ENCODE measurements at places on chromosomes 12 and 14.

- no peak for DNase-seq
These were observed 194.0 kb downstream of the VRK1 start for GRCh38 chr14:96991226-96991625.

DNA sequence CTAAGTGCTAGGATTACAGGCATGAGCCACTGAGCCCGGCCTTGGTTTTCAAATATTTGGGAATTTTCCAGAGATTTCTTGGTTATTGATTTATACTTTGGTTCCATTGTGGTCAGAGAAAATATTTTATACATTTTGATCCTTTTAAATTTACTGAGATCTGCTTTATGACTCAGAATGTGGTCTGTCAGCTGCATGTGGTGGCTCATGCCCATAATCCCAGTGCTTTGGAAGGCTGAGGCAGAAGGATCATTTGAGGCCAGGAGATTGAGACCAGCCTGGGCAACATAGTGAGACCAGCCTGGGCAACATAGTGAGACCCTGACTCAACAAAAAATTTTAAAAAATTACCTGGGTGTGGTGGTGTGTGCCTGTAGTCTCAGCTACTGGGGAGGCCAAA, 49.8 kb downstream of the ADCK1 start:
- DNase-seq: no peak

DNA sequence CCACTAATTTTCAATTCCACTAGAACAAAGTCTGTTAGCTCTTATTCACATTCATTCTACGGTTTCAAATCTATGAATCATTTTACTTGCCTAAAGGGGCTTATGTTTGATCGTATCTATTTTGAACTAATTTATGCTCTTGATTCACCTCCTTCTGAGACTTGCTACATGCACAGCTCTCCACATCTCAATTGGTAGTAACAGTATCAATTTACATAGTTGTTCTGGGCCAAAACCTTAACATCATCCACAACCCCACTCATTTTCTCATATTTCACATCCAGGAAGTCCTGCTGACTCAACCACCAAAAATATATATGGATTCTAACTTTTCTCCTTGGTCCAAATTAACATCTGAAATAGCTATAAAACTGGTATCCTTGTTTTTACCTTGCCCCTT, 208.6 kb downstream of the RASSF9 start:
- DNase-seq: no peak

DNA sequence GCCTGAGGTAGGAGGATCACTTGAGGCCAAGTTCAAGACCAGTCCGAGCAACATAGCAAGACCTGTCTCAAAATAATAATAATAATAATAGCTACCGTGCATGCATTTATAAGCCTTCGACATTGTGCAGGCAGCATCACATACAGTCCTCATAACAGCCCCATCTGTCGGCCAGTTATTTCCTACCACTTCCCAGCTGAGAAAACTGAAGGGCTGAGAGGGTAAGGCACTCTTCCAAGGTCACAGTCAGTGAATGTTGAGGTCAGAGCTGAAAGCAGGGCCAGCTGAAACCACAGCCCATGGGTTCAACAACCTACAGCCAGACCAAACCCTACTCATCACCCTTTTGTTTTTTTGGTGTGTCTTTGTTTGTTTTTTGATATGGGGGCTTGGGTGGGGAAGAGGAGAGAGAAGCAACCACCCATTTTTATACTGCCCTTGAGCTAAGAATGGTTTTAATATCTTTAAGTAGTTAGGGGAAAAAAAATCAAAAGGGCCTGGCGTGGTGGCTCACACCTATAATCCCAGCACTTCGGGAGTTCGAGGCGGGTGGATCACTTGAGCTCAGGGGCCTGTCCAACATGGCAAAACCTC, 16.8 kb upstream of the ITPK1 start:
- peak; percentile 58 for DNase-seq

DNA sequence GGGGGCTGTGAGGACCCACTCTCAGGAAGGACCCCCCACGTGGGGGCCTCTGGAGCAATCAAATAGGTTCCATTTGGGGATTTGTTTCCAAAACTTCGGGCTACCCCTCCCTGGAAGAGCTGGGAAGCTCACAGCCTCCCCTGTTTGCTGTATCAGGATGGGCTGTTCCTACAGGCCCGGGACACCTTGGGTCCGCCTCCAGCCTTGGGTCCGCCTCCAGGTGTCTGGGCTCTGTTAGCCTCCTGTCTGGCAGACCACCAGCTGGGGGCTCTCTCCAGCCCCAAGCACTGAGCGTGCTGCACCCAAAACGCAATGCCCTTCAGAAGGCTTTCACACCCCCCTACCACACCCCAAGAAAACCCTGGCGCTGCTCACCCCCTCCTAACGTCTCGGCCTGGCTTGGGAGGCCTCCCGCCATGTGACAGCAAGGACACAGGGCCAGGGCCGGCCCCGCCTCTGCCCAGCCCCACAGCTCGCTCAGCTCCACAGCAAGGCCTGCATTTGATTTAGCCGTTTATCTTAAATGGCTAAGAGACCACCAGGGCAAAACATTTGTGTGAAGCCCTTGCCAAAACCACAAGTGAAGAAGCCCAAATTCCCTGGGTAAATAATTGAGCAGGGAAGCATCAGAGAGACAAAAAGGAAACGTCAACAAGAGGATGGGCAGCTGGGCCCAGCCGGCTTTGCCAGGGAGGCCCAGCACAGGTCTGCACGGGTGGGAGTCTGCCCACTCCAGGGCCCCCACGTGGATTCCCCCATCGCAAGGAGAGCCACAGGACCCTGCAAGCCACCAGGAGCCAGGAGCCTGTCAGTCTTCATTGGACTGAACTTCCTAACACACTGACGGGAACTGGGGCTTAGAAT, 39.9 kb downstream of the BCL11B start:
- DNase-seq: no peak

DNA sequence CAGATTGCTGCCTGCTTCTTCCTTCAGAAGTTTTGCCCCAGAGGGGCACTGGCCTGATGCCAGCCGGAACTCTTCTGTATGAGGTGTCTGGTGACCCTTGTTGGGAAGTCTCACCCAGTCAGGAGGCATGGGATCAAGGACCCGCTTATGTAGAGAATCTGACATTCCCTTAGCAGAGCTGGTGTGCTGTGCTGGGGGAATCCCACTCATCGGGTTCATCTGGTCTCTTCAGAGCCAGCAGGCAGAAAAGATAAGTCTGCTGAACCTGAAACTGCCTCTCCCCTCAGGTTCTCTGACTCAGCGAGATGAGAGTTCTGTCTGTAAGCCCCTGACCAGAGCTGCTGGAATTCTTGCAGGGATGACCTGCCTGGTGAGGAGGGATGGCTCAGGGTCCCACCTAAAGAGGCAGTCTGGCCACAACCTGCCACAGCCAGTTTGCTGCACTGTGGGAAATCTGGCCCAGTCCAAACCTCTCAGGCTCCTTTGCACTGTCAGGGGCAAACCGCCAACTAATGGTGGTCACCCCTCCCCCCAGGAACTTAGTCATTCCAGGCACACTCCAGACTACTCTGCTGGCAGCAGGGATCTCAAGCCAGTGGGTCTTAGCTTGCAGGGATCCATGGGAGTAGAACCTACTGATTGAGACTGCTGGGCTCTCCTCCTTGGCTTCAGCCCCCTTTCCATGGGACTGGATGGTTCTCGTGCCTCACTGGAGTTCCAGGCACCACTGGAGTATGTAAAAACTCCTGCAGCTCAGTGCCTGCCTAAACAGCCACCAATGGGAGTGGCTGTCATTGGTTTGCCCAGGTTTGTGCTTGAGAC, 4.1 kb downstream of the CLEC2D start:
- DNase-seq: peak; percentile 68

Data from BE2C (cell line).